ENCODE measurements at places on chromosomes 1 and 21. TPM values are rescaled to one million over a fixed set of nuclear protein-coding genes. Genes with fewer than 3 reads are reported as not detected.

GRCh38 chr1:165699577-165699976 is 1.2 kb upstream of the ALDH9A1 start:
- DNase-seq: no peak

DNA sequence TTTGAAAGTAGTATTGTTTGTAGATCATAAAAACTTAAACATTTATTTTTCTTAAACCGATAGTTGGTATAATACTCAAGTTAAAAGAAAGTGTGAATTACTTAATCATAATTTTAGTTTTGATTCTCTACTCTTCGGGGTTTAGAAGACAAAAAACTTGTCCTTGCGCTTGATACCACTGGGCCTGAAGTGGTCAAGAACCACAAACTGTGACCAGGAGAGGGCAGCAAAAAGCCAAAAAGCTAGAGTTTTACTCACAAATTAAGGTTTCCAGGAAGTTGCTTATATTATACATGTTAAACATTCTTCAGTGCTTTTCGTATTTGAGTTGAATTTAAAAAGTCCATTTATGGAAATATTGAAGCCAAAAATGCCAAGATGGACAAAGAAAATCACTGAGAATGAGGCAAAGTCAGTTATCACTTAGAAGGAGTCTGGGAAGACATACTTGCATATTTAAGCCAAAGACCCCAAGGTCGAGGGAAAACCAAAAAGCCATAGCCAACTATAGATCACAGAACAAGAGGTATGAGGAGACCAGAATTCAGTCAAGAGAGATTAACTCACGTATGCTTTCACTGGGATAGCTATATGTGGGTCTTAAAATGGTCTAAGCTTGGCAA is 34.2 kb downstream of the EFCAB7 start:
- no peak for DNase-seq

DNA sequence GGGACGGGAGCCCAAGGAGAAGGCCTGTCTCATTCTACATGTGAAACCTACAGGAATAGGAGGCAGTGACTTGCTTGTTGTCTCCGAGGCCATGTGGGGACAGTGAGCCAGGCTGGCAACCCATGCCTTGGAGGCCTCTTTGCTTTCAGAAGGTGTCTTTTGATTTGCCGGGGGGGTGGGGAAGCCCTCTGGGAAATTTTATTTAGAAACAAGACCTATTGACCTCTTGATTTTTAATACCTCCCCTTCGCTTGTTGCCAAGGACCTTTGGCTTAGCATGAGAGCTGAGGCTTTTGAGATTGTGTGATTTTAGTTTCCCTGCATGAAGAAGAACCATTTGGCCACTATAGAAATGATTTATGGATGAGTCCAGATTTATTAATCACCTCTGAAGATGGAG is 4.1 kb downstream of the ARMH1 start:
- DNase-seq: no peak

- DNase-seq: no peak
Measured at GRCh38 chr1:53371121-53371666, 43.3 kb upstream of the LRP8 start.

DNA sequence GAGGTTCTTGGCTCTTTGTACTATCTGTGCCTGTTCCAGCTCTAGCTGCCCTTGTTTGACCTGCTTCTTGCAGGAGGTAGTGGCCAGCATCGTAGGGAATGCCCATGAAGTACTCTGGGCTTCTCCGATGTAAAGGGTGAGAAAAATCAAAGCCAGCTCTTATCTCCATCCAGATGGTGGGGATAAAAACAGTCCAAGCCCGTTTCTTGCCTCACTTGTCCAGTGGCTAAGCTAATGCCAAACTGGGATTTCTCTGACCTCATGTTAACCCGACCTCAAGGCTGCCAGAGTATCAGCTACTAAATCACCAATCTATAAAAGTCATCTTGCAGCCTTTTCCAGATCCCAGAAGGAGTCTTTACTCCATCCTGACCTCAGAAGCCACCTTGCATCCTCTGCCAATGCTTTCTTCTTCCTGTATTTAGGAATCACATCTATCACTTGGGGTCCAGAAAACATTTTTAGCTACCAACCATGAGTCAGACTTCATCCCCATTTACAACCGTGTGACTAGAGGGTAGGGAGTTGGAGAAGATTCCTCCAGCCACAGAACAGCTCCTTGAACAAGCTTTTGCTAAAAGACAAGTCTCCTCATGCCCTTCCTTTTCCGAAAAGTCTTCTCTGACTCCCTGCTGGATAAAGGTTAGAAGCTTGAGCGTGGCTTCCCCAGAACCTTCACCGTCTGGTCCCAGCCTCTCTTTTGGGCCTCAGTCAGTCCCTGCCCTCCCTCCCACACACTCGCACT is 35.9 kb downstream of the KCNC4 start:
- no peak for DNase-seq

The PLA2G2D gene
- not detected for total RNA-seq
